Muscle of leg (tissue), 16 donors: ENCODE measurements at places on chromosomes 7 and 10. TPM values are rescaled to one million over a fixed set of nuclear protein-coding genes. Genes with fewer than 3 reads are reported as not detected.

Gene STRIP2
- 5.2 TPM for total RNA-seq

Gene HMX2
- not detected for total RNA-seq

Gene MYH16
- not detected for total RNA-seq

Gene CARD11
- 0.09 TPM for total RNA-seq

Gene FAM25A
- not detected for total RNA-seq

Gene ELN
- 142 TPM for total RNA-seq

Gene MACROH2A2
- 18.5 TPM for total RNA-seq

Gene IL6
- total RNA-seq = 0.44 TPM

Gene SPDYE6
- total RNA-seq = not detected

Gene ACTR3C
- 1.9 TPM for total RNA-seq

GRCh38 chr10:46543466-46544377, 12.7 kb downstream of the GPRIN2 start:
- DNase-seq = no peak

- DNase-seq = no peak
Observed at GRCh38 chr7:111509288-111509687, 53.0 kb downstream of the IMMP2L start.

DNA sequence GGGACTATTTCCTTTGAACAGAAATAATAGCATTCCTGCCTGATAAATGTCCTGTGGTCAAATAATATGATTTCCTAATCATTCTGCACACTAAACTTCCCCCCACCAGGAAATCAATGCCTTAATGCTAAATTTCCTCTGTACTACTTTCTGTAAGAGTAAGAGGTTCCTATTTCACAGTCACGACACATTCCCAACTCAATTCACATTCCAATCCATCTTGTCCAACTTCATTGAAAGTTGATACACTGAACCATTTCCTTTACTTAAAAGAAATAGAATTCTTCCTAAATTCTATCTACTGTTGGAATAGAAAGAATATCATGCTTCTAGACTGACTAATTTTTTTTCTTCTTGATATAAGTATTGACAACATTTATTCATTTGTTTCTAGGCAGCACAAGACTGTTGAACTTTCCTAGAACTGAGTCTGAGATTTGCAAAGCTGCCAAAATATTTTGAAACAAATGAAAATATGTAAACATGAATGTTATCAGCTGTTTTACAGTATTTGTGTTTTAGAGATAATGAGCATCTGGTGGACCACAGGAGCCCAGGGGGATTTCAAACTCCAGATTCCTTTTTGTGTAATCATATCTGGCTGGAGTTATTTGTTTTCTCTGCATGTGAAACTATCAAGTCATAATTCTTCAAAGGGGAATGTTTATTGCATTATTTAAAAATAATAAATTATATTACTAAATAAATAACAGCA, 121.5 kb downstream of the TPST1 start:
- peak; percentile 88 for DNase-seq

DNA sequence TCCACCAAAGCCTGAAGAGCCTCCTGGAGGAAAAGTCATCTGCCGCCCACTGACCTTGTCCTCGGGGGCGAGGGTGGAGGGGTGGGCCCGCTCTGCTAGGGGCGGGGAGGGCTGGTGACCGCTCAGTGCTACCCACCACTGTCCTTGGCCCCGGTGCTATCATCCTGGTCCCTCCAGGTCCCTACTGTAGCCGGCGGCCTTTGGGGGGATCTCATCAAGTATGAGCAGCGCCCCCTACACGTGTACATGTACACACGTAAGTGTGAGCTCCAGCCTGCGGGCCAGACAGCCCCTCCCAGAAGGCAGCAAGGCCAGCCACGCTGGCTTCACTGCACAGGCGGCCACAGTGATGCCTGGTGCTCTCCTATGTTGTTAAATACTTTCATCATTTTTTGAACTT, 19.6 kb downstream of the TTYH3 start:
- no peak for DNase-seq

DNA sequence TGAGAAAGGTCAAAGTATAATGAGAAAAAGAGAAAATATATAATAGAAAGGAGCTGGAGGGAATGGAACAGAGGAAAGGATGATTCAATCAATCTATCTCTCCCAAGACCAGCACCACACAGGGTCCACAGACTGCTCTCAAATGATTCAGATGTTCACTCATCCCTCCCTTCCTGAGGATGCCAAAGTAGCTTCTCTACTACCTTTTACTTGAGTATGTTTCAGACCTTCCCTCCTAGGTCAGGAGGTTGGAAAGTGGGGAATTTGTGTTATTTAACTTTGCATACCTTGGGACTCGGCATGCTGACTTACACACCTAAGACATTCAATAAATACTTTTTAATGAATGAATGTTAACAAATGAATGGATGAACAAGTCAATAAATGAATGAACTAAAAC, 30.6 kb downstream of the CPVL start:
- no peak for DNase-seq

DNA sequence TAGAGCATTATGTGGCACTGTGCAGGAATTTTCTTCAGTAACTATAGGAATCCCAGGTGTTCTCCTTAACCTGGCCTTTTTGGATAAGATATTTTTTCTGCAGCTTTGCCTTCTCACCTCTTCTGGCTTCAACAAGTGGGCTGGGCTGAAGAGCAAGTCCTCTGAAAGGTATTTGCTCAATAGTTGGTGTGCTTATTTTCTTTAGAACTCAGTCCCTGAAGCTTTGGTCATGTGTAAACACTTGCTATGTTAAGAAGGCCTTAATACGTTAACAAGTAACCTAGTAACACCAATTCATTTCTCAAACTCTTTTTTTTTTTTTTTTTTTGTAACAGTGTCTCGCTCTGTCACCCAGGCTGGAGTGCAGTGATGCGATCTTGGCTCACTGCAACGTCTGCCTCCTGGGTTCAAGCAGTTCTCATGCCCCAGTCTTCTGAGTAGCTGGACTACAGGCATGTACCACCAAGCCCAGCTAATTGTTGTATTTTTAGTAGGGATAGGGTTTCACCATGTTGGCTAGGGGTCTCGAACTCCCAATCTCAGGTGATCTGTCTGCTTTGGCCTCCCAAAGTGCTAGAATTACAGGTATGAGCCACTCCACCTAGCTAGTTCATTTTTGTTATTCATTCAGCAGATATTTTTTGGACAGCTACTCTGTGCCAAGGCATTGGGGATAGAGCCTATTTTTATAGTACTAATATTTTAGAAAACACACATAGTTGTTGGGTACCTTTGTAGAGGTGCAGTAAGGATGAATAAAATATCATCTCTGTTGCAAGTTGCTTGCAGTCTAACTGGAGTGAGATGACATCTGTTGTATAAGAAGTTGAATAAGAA, 164.6 kb downstream of the SND1 start:
- no peak for DNase-seq

GRCh38 chr7:1939434-1940401, 269.6 kb downstream of the ELFN1 start:
- DNase-seq = no peak

DNA sequence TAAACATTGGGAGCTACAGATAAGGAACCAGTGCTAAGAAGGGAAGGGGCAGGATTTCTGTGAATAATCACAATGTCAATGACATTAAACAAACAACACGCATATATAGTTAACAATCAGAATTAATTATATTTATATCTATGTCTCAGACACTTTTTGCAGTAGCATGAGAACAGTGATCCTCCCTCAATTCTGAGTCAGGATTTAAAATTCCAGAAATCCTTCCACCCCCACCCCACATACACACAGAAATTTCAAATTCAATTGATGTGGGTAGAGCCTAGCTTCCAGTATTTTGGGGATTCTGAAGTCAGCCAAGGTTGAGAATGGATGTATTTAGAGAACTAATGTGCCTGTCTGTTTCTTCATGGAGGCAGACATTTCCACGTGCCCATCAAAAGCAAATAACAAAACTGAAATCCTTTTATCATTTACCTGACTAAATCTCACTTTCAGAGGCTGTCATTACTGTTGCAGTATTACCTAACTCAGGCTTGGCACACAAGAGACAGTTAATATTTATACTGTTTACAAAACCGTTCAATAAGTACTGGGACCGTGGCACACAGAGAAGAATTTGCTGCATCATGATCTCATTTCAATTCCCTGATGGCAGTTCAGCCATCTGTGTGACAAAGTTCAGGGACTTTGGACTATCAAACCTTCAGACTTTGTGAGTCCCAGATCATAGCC, 116.6 kb upstream of the PALS2 start:
- DNase-seq = no peak

DNA sequence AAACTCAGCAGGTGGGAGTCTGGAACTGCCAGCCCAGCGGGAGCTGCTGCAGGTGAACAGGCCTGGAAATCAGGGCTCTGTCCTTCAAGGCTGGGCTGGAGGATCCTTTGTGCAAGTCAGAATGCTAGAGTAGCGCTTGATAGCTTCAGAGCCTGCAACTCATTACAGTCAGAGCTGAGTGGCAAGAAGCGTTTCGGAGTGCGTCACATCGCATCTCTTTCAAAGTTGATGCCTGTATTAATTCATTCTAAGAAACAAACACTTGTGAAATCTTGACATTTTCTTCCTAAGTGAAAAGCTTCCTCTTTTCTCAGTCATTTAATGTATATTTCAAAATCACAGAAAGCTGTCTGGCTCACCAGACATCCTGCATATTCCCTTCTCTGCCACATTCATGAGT, 121.2 kb upstream of the NPS start:
- DNase-seq = no peak

- DNase-seq = no peak
Observed at GRCh38 chr7:53900856-53901528, 641.2 kb upstream of the VSTM2A start.
